ENCODE measurements at places on chromosomes 4 and X. TPM values are rescaled to one million over a fixed set of nuclear protein-coding genes. Genes with fewer than 3 reads are reported as not detected.

Gene NALF2
- total RNA-seq, result 0.11 TPM

GRCh38 chrX:109184506-109185139 is 297.3 kb downstream of the GUCY2F start:
- DNase-seq, result no peak

GRCh38 chr4:12403175-12403574 is 974.5 kb upstream of the HS3ST1 start:
- DNase-seq, result no peak

DNA sequence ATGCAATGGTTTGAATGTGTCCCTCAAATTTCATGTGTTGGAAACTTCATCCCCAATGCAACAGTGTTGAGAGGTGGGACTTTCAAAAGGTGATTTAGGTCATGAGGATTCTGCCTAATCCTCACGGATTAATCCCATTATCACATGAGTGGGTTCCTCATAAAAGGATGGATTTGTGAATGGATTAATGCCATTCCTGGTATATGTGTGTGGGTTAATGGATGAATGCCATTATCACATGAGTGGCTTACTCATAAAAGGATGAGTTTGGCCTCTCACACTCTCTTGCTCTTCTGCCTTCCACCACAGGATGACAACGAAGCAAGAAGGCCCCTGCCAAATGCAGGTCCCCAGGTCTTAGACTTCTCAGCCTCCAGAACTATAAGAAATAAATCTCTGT is 30.5 kb upstream of the NEUROG2 start:
- DNase-seq, result no peak

DNA sequence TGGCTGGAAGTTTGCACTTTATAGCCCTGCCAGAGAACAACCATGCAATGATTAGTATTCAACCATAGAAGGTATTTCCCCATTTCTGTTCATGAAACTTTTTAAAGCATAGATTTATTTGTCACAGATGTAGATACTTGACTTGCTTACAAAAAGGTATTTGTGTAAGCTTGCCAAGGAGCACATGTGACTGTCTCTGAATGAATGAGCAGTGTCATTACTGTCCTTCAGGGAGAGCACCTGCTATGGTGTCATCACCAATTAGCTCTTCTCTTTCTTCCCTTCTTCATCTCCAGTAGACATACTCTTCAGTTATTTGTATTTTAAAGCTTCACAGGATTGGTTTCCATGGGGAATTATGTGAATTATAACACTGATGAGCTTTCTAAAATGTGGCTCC is 1064.7 kb upstream of the GRIA3 start:
- no peak for DNase-seq

DNA sequence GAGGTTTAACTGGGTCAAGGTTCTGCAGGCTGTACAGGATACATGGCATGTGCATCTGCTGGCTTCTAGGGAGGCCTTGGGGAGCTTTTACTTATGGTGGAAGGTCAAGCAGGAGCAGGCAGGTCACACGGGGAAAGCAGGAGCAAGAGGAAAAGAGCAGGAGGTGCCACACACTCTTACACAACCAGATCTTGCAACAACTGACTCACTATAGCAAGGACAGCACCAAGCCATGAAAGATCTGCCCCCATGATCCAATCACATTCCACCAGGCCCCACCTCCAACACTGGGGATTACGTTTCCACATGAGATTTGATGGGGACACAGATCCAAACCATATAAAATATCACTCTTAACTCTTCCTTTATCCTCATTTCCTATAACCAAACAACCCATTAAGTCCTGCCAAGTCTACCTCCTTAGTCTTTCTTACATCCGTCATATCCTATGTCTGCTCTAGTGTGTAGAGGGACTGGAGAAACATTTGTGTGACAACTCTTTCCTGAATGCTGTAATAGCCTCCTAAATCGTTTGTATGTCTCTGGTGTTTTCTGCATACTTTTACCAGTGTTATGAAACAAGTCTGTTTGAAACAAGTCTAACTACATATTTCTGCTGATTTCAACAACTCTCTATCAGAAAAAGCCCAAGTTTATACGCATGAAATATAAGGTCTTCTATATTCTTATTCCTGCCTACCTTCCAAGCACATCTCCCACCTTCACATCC is 8.3 kb upstream of the RAP2C start:
- DNase-seq, result peak; percentile 36

DNA sequence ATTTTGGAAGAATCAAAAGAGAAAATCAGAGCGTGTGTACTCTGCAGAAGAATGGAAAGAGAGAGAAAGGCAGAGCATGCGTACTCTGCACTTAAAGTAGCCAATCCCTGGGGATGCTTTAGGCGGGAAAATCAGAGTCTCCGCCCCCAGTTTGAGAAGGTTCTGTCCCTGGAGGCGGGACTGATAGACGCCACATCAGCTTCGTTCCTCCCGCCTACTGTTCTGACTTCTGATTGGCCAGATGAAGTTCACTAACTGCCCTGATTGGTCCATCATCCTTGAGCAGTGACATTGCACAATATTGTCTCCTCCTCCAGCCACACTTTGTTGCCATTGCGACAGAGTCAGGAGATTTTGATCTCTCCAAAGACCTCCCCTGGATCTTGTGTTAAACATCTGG is 23.8 kb downstream of the SSX1 start:
- peak; percentile 69 for DNase-seq

DNA sequence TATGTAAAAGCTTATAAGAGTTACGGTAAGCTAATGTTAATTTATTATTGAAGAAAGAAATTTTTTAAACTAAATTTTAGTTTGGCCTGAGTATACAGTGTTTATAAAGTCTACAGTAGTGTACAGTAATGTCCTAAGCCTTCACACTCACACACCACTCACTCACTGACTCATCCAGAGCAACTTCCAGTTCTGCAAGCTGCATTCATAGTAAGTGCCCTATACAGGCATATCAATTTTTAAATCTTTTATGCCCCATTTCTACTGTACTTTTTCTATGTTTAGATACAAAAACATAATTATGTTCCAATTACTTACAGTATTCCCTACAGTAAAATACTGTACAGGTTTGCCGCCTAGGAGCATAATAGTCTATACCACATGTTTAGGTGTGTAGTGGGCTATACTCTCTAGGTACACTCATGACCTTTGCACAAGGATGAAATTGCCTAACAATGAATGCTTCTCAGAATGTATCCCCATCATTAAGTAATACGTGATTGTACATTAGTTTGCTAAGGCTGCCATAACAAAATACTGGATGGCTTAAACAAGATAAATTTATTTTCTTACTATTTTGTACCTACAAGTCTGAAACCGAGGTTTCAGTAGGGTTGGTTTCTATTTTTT is 333.8 kb upstream of the PCDH7 start:
- DNase-seq, result no peak
